Lower lobe of right lung (tissue), 2 donors: ENCODE measurements at places on chromosomes 1 and 21. TPM values are rescaled to one million over a fixed set of nuclear protein-coding genes. Genes with fewer than 3 reads are reported as not detected.
A peak's percentile ranks its signal among the peaks of the same experiment; 100 is the strongest.

DNA sequence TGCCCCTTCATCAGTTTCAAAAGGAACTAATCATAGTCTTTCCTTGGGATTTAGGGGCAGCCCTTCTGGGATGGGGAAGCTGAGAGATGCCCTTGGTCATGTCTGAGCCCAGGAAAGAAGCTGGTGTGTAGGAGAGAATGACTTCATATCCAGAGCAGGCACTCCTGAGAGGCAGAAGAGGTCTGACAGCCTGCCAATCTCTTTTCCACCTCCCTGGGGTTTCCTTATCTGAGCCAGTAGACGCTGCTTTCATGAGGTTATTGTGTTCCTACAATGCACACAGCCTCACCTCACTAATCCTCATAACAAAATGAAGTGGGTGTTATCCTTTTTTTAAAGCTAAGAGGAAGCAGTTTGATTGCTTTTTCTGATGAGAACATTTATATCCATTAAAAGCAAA is 14.1 kb downstream of the ROR1 start:
- no peaks in the 10 kb centered on the region for H3K27me3 ChIP-seq
- no peak overlapping the region for H3K4me3 ChIP-seq
- no peaks in the 10 kb centered on the region for H3K4me1 ChIP-seq
- no peaks in the 10 kb centered on the region for H3K36me3 ChIP-seq

- no peaks in the 10 kb centered on the region for H3K36me3 ChIP-seq
- no peak for DNase-seq
- H3K27me3 ChIP-seq = no peaks in the 10 kb centered on the region
- H3K4me3 ChIP-seq = no peak overlapping the region
These were observed 64.6 kb downstream of the NMNAT2 start for GRCh38 chr1:183353597-183353996.

DNA sequence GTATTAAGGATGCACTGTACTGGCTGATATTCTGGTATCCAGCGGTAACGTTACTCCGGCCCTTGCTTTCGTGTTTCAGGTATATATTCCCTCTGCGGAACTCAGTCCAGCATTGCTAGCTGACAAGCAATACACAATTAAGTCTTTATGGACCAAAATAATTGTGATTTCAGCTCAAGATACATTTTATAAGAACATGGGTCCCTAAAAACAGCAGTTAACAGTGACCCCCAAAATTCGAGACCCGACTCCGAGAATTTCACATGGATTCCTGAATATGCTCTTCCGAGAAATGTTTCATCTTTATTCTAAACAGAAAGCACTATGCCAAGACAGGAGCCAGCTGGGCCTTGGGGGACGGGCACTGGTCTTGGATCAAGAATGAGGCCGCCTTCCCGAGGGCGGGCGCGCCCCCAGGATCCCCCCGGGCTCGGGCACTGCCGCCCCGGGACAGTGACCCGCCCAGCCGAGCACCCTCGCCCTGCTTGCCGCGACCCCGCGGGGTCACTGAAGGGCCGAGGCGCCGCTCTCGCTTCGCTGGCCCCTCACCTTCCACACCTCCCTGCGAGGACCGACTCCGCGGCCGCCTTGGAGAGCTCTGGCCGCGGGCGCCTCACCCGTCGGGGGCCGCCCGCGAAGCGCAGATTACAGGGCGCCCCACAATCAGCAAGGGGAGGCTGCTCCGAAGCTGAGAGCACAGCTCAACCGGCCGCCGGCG is 610 bp downstream of the SCYL3 start:
- H3K4me3 ChIP-seq = peak overlapping the region; percentile 85
- peak overlapping the region; percentile 99 for H3K27ac ChIP-seq
- H3K27me3 ChIP-seq = no peaks in the 10 kb centered on the region
- peaks cover 40% of the 10 kb centered on the region for H3K4me1 ChIP-seq
- DNase-seq = peak; percentile 67
- H3K36me3 ChIP-seq = peaks cover 6% of the 10 kb centered on the region

LCE3E gene
- not detected for total RNA-seq

SNX7 gene
- 15.2 TPM for total RNA-seq
